A172 (cell line): ENCODE measurements at places on chromosomes 2 and 18. TPM values are rescaled to one million over a fixed set of nuclear protein-coding genes. Genes with fewer than 3 reads are reported as not detected.

The CXCR4 gene
- total RNA-seq = 2.8 and 4.3 TPM in 2 replicates

The CCL20 gene
- not detected in 2 replicates for total RNA-seq

The PDE1A gene
- total RNA-seq = 1.4 TPM in 1 of 2 replicates, not detected in the other

GRCh38 chr2:160308476-160308875 is 108.4 kb upstream of the ITGB6 start:
- no peak for DNase-seq

DNA sequence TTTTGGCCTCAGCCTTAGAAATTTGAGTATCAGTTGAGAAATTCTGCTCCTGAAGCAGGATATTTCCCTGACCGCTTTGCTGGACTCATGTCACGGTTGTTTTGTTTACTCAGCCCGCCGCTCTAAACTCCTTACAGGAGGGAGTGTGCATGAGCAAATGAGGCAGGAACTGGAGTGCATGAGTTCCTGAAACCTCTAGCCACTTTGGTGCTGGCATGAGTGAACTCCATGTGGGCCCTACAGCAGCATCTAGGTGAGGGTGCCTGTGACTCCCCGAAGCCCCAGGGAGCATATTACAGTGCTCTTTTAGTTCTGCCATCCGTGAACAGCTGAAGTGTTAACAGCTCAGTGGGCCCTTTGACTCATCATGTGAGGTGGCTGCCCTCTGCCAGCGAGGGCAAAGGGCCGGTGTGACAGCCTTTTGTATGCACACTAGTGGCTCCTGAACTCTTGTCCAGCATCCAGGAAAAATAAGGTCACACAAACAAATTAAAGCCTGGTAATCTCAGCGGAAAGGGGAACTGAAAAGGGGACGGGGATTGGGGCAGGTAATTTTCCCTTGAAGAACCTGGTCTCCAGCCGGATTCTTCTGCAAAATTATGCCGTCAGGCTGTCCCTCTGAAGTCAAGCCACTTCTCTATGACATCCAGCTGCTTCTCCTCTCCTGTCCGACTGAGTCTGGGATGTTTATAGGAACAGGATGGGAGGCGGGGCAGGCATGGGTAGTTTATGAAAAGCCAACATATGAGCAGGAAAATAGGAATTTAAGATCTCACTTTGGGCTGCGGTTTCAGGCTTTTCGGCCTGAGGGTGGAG is 1668.7 kb downstream of the SUCLG1 start:
- no peak for DNase-seq
